Urothelium cell line (cell line): ENCODE measurements at places on chromosomes 16 and 17.

- no peak for DNase-seq
These were observed 215.4 kb upstream of the AXIN2 start for GRCh38 chr17:65776890-65777289.

GRCh38 chr16:13805951-13806350, 114.0 kb upstream of the ERCC4 start:
- no peak for DNase-seq

DNA sequence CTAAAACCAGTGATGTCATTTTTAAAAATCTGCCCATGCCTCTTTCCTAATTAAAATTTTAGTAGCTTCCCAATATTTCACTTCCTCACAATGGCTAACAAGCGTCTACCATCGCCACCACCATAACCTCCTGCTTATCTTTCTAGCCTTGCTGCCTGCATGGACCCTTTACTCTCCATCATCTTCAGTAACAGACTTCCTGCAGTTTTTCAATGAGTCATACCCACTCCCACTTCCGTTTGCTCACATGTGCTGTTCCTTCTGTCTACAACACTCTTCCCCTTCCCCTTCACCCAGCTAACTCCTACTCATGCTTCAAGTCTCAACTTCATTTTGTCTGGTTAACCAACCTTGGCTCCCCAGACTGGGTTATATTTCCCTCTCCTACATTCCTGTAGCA, 12.8 kb upstream of the SKAP1 start:
- peak; percentile 29 for DNase-seq

DNA sequence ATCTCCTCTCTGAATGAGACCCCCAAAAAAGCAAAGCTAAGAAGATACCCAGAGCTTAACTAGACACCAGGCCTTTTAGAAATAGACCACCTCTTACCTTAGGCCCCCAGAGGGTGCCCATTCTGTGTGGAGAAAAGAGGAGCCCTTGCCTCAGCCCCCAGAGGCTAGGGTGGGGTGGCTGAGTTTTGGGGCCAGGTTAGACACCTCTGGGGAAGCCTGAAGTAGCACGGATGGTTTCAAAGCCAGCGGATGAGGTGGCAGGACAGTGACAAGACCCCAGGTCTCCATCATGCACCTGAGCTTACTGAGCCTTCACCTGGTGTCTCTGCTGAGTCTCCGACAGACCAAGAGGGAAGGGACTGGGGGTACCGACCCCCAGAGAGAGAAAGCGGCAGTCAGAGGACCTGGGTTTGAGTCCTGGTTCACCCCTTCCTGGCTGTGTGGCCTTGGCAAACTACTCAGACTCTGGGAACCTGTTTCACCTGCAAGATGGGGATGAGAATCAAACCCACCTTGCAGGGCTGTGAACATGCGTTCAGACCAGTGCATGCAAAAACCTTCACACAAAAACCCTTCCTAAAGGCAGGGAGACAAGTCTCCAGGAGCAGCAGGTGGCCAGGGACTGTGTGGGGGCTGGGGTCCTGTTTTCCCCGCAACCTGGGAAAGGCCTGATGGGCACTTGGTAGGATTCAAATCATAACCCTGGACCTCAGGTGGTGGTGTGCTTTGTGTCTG, 7.7 kb downstream of the SCGB1C2 start:
- no peak for DNase-seq

DNA sequence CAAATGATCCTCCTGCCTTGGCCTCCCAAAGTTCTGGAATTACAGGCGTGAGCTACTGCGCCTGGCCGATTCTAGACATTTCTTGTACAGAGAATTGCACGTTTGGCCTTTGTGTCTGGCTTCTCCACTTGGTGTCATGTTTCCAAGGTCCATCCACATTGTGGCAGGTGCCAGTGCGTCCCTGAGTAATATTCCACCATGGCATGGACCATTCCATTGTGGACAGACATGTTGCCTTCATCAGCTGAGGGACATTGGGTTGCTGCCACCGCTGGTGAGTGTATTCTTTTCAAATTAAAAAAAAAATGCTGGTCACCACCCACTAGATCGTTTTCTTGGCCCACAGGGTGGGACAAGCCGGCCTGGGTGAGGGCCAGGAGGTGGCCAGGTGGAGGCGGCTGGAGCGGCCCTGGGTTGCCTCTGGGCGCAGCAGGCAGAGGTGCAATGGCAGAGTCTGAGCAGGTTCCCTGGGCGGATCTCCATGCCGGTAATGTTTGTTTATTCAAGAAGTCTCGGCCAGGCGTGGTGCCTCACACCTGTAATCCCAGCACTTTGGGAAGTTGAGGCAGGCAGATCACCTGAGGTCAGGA, 274.1 kb downstream of the SEC14L1 start:
- DNase-seq = no peak

- no peak for DNase-seq
These were observed 8.0 kb upstream of the LGALS9 start for GRCh38 chr17:27622986-27623385.

DNA sequence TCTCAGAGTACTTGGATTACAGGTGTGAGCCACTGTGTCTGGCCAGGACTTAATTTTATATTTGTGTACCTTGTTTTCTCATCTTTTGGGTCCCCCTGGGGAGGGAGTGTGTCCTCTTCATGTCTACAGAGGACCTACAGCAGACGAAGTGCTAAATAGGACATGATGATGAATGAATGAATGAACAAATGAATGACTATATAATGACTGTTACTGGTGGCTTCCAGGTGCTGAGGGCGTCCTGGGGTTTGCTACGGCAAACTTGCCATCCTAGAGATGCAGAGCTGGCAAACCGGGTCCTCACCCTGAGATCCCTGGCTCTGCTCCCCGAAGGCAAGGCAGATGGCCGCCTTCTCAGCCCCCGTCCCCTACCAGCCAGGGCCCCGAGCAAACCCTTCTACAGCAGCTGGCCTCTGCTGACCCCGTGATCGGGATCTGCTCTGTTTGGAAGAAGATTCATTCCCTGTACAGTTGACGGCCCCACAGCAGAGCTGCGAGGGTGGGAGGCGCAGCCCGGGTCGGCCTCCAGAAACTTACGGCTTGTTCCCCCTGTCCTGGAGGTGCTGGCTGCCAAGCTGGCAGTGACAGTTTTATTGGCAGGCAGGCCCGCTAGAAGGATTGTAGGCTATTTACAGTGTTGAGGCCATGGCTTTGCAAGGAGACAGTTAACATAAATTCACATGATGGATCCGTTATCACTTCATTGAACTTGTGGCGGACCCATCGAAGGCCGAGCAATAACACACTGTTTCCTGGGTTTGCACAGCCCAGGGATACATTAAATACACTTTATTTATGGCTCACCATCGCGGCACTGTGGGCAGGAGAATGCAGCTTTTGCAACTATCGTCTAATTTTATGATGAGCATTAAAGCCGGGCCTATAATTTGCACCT, 197.7 kb upstream of the GSE1 start:
- no peak for DNase-seq

- no peak for DNase-seq
These were observed 165.8 kb upstream of the ZNF267 start for GRCh38 chr16:31707743-31708335.
